Central memory CD8-positive, alpha-beta T cell (primary cell): ENCODE measurements at places on chromosomes 7 and 10.

GRCh38 chr10:52442576-52442975, 128.5 kb downstream of the DKK1 start:
- H3K4me3 ChIP-seq, result no peak overlapping the region
- no peaks in the 10 kb centered on the region for H3K27me3 ChIP-seq
- DNase-seq, result no peak
- no peaks in the 10 kb centered on the region for H3K4me1 ChIP-seq

- H3K27ac ChIP-seq, result no peak overlapping the region
- H3K27me3 ChIP-seq, result no peaks in the 10 kb centered on the region
- no peak for DNase-seq
- peaks cover 2% of the 10 kb centered on the region for H3K36me3 ChIP-seq
- peaks cover 11% of the 10 kb centered on the region for H3K4me1 ChIP-seq
Observed at GRCh38 chr10:25817200-25817599, 116.8 kb upstream of the MYO3A start.

DNA sequence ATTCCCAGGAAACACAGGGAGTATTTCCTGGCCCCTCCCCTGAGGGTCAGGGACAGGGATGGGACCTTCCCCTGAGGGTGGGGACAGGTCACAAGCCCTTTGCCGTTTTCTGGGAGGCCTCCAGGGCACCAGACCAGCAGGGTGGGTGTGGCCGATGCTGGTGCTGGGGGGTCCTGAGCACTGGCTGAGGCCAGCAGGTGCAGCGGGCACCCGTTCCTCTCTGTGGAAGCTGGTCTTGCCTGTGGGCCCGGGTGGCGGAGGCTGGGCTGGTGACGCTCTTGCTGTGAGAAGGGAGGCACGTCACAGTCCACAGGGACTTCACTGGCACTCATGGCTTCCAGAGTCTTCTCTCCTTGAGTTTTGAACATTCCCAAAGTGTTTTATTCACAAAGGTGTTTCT, 44.2 kb upstream of the CFAP46 start:
- H3K27me3 ChIP-seq, result no peaks in the 10 kb centered on the region
- H3K27ac ChIP-seq, result no peak overlapping the region
- no peak for DNase-seq
- H3K36me3 ChIP-seq, result no peaks in the 10 kb centered on the region
- no peak overlapping the region for H3K4me3 ChIP-seq
- no peaks in the 10 kb centered on the region for H3K4me1 ChIP-seq

GRCh38 chr10:32332299-32332750, 14.6 kb downstream of the EPC1 start:
- H3K4me1 ChIP-seq, result peaks cover 85% of the 10 kb centered on the region
- H3K27ac ChIP-seq, result peak overlapping the region; percentile 84
- H3K27me3 ChIP-seq, result no peaks in the 10 kb centered on the region
- peak; percentile 69 for DNase-seq
- H3K36me3 ChIP-seq, result peaks cover 25% of the 10 kb centered on the region

GRCh38 chr10:114347241-114347640, 57.1 kb downstream of the AFAP1L2 start:
- H3K4me3 ChIP-seq, result no peak overlapping the region
- H3K36me3 ChIP-seq, result peaks cover 1% of the 10 kb centered on the region
- no peak overlapping the region for H3K27ac ChIP-seq
- H3K27me3 ChIP-seq, result peaks cover 17% of the 10 kb centered on the region
- DNase-seq, result no peak
- H3K4me1 ChIP-seq, result no peaks in the 10 kb centered on the region

DNA sequence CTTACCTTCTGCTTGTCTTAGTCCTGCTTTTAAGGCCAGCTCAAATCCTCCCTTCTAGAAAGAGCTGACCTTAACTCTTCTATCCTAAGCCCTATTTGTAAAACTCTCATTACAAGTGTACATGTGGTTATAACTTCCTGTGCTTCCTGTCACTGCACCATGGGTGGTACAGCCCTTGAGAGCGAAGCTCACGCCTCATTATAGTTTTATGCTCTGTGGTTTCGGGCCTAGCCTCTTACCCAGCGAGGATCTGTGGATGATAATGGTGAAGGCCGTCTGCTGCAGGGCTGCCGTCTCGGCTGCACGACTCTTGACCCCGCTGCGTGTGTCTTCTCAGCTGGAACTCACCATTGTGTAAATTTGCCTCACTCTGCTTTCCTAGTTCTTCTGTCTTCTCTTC, 74.6 kb downstream of the CUL1 start:
- peak; percentile 31 for DNase-seq
- peak overlapping the region; percentile 80 for H3K27ac ChIP-seq
- peaks cover 27% of the 10 kb centered on the region for H3K36me3 ChIP-seq
- peaks cover 40% of the 10 kb centered on the region for H3K4me1 ChIP-seq
